ENCODE measurements at places on chromosomes 3 and 15.

DNA sequence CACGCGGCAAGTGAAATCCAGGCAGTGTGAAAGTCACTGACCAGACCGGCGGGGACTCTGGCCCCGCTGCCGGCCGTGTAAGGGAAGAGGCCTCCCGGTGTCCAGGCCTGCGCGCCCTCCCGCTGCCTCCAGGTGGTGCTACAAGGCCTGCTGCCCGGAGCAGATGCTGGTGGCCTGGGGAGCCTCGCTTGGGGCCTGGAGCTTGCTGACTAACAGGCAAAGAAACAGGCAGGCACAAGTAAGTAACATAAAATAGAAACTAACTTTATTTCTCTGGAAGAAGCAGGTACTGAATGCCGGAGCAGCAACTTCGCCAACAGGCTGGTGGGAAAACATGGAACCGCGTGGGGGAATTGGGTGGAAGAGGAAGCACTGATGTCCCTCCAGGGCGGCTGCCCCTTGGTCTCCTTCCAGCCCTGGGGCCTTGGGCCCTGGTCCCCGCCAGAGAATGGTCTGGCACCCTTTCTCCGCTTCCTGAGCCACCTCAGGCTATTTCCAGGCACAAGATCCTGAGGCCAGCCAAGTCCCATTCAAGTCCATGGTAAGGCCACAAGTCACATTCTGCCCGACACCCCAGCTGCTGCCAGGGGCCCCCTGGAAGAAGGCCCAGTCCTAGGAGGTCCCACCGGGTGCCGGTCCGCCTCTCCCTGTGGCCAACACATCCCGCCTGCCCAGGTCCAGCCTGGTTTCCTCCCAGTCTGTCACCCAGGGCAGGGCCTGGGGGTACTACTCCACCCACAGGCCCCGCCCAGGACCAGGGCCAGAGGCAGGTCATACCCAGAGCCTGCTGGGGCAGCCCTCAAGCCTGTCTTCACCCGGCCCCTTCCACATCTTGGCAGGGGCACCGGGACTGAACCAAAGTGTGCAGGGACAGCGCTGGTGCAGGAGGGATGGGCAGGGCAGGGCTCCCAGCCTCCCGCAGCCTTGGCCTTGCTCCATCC is 45.0 kb downstream of the TNK2 start:
- ATAC-seq = peak; percentile 98

DNA sequence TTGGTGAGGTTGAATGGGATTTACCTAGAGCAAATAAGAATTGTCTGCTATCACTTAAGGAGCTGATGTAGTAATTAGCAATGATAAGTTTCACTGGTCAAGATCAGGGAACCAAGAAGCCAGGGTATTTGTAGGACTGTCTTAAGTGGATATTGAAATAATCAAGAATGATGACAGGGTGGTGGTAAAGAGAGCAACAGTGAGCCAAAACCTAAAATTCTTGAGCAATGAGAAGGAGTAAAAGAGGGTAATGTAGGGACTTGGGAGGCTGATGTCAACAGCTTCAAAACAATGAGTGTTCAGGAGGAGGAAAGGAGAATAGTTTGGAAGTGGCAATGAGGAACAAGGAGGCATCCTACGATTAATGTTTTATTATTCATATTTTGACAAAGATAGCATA is 31.5 kb upstream of the SLC2A2 start:
- peak; percentile 56 for ATAC-seq

- no peak for ATAC-seq
Observed at GRCh38 chr15:30924353-30924752, 20.6 kb downstream of the FAN1 start.

GRCh38 chr15:67244971-67245478 is 9.4 kb downstream of the AAGAB start:
- no peak for ATAC-seq

- ATAC-seq = peak; percentile 57
Observed at GRCh38 chr3:135007607-135008006, 212.5 kb downstream of the EPHB1 start.

DNA sequence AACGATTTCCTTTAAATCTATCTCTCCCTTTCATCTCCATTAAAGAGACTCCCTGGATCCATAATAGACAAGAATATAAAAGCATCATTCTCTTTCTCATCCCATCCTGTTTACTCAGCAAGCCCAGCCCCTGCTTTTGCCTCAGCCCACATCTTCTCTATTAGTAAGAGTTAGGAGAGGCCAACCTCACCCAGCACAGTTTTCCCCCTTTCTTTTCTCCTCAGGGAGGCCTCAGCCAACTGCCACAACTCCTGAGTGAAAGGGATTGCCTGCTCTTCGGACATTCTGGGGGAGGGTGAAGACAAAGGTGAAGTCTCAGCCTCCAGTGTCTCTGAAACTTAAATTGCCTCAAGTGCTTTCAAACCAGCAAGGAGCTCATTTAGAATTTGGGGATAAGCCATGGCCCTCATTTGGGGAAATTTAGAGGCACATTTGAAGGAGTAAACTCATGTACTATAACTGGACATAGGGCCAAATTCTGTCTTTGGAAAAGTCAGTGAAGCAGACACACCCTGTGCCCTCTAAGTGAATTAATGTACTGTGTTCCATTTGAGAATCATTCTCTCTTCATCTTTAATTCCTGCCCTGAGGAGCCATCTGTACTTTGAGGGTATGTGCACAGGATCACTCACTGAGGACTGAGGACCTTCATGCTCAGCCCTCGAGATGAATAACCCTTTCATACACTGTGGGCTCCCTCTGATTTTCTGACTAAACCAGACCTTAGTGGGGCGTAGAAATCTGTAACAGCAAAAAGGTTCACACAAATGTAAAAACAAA is 82.5 kb downstream of the SOX2 start:
- ATAC-seq = no peak

GRCh38 chr3:73784686-73785392 is 160.1 kb upstream of the PDZRN3 start:
- peak; percentile 72 for ATAC-seq

DNA sequence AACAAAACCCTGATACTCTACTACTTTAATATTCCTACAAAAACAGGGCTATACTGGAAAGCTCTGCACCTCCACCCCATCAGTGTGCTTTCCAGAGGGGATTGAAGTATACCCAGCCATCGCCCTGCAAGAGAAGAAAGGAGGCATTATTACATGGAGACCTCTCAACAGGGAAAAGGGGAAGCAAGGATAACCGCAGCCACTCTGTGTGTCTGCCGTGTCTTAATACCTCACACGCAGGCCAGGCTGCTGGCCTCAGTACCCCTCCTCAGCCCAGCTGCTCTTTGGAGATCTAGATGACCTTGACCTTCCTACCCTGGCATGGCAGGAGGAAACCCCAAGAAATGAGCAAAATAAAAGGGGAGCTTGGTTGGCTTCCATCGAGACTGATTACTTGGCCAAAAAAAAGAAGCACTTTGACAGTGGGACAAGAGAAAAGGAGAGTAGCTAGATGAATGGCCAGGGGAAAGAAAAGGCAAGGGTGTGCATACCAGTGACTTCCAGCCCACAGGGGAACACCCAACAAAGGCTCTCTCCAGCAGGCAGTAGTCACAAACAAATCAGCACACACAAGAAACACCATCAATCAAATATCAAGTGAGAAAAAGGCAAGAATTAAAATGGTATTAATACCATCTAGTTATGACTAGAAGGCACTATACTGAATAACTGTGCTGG is 129.4 kb downstream of the STT3B start:
- ATAC-seq = no peak

DNA sequence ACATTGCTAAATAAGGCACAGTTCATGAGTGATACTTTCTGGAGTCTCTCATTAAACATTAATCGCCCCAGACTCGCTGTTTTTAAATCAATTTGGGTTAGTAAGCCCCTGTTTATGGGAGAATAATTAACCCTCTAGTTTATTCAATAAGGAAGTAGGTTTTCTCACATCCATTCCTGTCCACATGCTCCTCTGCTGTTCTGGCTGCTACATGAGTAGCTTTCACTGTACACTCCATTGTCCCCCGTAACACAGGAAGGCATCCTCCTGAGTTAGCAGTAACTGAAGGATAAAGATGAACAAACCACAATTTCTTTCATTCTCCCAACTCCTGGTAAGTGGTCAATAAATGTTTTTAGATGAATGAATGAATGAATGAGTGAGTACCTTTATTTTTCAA is 378.5 kb downstream of the DIPK2A start:
- no peak for ATAC-seq

- ATAC-seq = no peak
Observed at GRCh38 chr3:131957511-131957910, 77.3 kb downstream of the CPNE4 start.

GRCh38 chr15:101024706-101025500 is 105.7 kb downstream of the LRRK1 start:
- no peak for ATAC-seq

GRCh38 chr3:141594357-141594756 is 107.5 kb downstream of the RASA2 start:
- no peak for ATAC-seq

DNA sequence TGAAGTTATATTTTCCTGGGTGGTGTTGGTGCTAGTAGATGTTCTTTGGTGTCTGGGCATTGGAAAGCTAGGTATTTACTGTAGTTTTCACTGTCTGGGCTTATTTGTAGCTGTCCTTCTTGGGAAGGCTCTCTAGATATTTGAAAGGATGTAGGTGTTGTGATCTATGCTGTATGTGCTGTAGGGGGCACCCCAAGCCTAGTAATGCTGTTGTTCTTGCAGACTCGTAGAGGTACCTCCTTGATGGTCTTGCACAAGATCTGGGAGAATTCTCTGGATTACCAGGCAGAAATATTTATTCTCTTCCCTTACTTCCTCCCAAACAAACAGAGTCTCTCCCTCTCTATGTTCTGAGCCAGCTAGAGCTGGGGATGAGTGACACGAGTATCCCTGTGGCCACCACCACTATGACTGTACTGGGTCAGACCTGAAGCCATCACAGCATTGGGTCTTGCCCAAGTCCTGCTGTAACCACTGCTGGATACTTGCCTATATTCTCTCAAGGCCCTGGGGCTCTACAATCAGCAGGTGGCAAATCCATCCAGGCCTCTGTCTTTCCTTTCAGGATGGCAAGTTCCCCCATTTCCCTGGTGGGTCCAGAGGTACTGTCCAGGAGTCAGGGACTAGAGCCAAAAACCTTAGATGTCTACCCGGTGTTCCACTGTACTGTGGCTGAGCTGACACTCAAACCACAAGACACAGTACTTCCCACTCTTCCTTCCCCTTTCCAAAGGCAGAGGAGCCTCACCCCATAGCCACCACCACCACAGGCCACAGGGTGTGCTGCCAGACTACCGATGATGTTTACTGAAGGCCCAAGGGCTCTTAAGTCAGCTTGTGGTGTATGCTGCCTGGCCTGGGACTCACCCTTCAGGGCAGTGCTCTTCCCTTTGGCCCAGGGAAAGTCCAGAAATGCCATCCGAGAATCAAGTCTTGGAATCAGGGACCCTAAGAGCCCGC is 195.2 kb upstream of the DPPA4 start:
- ATAC-seq = peak; percentile 100

DNA sequence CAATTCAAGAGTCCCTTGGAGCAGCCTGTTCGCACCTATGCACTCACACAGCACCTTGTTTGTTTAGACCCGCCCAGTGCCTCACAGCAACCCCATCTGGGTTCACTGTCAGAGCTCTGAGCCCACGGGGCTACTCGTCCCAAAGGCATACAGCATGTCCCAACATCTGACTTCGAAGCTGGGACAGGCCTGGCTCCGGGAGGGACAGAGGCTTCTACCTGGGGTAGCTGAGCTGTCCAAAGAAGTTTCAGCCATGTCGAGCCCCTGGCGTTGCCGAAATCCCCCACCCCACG is 28.6 kb upstream of the CYP11A1 start:
- no peak for ATAC-seq

DNA sequence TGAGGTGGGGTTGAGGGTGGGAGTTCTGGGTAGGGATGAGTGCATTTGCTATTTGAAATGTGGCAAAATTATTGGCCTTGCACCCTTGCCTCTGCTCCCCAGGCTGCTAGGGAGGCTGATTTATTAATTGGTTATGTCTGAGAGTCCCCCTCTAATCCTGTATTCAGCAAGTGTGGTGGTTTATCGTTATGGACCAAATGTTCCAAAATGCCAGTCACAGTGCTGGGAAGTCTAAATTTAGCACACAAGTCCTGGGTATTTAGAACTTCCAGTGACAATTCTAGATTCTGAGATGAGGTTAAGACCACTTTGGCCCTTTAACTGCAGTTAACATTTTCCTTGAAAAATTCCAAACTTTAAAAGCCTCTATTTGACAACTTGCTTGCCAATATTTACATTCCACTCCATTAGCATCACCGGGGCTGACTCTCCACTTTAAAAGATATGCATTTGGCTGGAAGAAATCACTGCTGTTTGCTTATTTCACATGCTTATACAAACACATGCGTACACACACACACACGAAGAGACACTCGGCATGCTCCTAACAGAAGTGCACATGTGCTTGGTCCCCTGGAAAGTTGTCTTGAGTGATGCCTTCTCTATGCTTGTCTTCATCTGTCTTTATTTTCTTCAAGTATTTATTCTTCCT is 247.7 kb downstream of the IL20RB start:
- no peak for ATAC-seq

DNA sequence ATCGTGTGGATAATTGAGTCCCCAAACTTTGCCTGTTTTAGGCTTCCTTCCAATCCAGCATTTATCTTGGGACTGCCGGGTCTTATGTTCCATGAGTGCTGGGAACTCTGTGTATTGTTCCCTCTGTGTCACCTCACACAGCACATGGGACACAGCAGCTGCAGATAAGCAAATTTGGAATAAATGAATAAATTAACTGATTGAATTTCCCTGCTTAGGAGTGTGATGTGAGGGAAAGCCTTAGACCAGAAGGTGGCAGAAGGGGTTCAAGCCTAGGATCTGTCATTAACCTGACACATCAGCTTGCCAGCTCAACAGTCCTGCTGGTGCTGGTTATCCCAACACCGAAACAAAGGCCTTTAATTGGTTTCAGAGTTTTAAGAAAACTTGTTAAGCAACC is 114.3 kb downstream of the OXSM start:
- no peak for ATAC-seq

GRCh38 chr3:145145461-145145860 is 1015.5 kb downstream of the PLOD2 start:
- ATAC-seq = no peak

- ATAC-seq = no peak
Observed at GRCh38 chr3:16085884-16086608, 88.4 kb upstream of the GALNT15 start.

DNA sequence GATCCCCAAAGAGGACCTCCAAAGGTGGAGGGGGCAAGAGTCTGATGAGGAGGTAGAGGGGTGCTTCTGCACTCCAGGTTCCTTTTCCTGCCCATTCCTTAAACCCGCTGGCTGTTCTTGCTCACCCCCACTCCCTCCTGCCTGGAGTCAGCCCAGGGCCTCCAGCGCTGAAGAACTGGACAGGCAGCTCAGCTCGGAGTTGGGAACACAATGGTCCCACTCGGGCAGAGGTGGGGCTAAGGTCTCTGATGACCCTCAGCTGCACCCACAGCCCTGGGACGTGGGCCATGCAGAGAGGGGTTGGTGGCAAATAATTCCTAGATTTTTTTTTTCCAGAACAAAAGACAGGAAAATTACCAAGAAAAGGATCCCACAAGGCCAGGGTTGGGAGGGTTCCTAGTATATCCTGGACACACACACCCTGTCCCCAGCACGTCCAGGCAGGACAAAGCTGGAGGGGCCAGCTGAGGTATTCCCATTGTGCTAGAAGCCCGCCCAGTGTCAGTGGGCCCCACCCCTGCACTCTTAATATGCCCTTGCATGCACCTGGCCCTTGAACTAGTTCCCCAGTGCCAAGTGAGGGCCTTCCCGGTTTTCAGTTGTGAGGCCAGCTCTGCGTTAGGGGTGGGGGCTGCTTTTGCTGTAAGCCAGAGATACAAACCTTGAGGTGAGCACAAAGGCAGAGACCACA is 22.1 kb upstream of the IP6K2 start:
- ATAC-seq = no peak

All from SK-N-SH treated with all-trans-retinoic acid at 6 μM for 48 hours (cell line).